HT1080 (cell line): ENCODE measurements at places on chromosomes 1 and 21.

DNA sequence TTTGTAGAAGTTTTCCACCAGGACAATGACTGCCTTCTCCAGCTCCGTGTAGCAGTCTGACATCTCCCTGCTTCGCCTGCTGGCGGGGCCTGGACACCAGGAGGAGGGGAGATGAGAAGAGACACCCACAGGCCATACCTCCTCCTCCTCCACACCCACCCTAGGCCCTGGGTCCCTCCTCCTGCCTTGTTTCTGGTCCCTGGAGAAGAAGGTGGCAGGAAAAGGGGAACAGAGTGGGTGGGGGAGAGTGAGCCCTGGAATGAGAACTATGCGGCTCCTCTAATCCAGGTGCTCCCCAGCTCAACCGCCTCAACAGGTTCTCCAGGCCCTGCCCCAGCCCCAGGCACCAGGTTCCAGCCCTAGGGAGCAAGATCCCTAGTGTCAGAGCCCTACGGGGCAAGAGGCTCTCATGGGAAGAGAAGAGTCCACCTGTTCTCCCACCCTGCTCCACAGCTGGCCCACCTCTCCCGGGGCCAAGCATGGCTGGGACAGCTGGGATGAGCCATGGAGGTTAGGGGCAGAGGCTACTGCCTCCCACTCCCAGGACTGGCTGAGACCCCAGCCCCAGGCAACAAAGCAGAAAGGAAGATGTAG is 4.8 kb downstream of the S100A16 start:
- peak; percentile 56 for DNase-seq

DNA sequence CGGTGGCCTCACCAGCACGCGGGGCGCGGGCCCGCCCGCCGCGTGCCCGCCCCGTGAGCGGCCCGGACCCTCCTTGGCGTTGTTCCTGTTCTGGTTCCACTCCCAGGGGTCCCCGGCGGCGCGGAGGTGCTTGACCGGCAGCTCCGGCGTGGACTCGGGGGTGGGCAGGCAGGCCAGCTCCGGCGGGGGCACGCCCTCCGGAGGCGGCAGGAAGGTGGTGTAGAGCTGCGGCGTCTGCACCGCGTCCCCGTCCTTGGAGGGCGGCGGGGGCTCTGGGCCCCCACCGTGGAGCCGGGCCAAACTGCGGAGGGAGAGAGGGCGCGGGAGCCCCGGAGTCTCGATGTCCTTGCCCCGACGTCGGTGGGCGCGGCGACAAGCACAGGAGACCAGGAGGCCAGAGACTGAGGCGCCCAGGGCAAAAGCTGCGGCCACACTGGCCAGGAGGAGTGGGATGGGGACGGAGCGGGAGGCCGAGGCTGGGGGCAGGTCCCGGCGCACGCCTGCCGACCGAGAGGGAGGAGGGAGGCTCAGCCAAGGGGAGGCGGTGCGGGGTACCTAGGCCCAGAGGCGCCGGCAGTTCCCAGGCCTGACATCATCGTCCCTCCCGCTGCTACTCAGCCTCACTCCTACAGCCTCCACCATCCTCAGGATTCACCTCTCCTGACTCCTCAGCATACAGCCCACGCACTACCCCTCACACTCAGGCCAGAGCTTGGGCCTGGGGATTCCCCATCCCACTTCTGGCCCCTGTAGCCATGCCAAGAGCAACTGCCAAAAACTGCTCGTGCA is 13.2 kb downstream of the SEMA6C start:
- DNase-seq: no peak

DNA sequence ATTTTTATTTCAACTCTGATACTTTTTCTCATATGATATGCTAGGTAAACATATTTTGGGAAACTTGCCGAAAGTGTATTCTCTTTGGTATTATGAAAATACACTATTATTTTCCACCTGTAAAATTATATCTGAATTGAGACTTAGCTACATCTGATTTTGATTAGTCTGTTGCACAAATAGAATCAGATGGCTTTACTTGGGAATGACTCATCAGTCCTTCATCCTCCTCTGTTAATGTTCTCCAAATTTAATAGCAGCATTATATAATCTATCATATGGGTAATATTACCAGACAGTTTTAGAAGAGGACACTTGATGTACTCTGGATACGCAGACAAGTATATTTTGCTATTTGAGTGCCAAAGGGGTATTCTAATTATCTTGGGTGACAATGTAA is 245.3 kb downstream of the CTH start:
- no peak for DNase-seq

- DNase-seq: no peak
Measured at GRCh38 chr21:45472445-45473365, 67.7 kb downstream of the COL18A1 start.

- DNase-seq: peak; percentile 76
Measured at GRCh38 chr1:156709757-156710489, 4.5 kb upstream of the CRABP2 start.

DNA sequence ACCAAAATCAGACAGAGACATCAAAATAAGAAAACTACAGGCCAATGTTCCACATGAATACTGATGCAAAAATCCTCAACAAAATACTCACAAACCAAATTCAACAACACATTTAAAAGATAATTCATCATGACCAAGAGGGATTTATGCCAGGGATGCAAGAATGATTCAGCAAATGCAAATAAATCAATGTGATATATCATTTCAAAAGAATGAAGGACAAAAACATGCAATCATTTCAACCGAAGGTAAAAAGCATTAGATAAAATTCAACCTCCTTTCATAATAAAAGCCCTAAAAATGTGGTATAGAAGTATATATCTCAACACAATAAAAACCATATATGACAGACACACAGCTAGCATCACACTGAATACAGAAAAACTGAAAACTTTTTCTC is 81.5 kb upstream of the LYPLAL1 start:
- DNase-seq: peak; percentile 27

- no peak for DNase-seq
Measured at GRCh38 chr1:61450872-61451571, 273.9 kb downstream of the TM2D1 start.

DNA sequence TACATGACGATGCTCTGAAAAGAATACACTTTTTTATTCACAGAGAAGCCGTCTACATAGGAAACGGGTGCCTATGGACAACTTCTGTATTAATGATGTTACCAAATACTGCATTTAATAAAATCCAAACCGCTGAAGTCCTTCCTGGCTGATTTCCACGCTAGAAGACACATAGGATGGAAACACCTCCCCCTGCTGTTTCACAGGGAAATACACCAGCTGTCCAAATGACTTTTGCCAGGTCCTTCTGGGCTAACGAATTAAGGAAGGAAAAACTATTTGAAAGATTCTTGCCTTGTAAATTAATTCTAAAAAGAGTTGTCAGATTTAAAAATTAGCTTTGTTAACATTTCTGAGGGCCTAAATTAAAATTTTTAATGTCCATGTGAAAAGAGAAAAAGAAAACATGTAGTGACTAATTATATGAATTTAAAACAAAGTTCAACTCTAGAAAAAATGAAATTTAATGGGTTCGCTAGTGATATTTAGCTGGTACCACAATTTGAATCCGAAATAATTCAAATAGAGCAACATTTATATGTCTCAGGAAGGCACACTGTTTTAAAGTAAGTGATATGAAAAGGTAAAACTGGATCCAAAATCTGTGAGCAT is 146.0 kb downstream of the RERE start:
- DNase-seq: peak; percentile 25

- DNase-seq: no peak
Measured at GRCh38 chr1:154497026-154497806, 4.8 kb upstream of the TDRD10 start.

- DNase-seq: no peak
Measured at GRCh38 chr1:200638073-200638472, 17.5 kb upstream of the KIF14 start.

DNA sequence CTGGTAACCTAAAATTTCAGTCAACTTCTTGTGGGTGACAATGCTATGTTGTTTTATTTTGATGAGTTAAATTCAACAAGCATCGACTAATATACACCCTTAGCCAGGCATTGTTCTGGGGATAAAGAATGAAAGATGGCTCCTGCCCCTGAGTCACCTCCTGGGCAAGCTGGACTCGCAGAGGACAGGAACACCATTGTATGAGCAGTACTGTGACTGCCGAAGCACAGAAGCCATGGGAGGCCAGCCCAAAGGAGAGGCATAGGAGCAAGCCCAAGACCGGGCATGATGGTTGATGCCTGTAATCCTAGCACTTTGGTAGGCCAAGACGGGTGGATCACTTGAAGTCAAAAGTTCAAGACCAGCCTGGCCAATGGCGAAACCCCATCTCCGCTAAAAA is 555.2 kb downstream of the OMA1 start:
- no peak for DNase-seq

DNA sequence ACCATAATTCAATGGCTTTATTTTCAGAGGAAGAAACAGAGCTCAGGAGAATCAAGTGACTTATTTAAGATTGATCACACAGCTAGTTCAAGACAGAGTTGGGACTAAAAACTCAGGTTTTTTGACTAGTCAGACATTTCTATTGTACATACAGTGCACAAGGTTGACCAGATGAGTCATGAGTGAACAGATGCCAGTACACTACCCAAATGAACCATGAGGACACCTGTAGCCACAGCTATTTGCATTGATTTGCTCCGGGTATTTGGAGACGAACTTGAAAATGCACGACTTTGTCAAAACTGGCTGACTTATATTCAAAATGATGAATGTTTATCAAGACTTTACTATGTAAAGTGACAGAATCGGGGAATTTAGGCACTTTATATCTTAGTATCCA is 161.7 kb upstream of the ST6GALNAC5 start:
- no peak for DNase-seq

DNA sequence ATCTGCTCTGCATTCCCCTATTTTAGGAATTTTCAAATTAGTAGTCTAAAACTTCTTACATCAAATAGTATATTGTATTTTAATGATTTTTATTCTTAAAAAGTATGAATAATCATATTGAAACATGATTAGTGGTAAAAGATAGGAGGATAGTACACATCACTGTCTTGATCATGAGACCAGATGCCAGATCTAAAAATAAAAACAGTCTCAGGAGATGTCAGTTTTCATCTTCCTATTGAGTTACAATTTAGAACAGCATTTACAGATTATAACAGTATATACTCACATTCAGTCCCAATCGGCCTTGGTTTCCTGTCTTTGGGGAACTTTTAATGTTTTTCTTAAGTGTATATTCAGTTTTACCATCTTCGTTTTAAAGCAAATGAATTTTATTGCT is 95.9 kb downstream of the USP25 start:
- DNase-seq: no peak

- no peak for DNase-seq
Measured at GRCh38 chr1:169059421-169059820, 47.1 kb upstream of the ATP1B1 start.

GRCh38 chr1:206907304-206907991 is 10.2 kb downstream of the IL24 start:
- no peak for DNase-seq

DNA sequence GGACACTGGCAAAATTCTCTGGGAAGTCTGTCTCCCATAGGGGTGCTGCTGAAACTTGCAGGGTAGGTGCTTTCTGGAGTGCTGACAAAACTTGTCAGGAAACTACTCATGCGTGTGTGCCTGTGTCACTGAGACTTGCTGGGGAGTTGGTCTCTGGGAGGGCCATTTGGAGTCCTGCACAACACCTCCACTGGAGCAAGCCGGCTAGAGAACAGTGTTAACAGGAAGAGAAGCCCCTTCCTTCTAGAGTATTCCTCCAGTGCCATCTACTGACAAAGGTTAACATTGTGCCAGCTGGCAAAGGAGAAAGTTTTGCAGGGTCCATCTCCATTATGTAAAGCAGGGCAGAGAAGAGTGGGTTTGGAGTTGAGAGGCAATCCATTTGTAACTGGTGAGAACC is 30.0 kb downstream of the ZMYM4 start:
- peak; percentile 28 for DNase-seq

GRCh38 chr1:54624466-54625464 is 1.4 kb upstream of the FAM151A start:
- no peak for DNase-seq

DNA sequence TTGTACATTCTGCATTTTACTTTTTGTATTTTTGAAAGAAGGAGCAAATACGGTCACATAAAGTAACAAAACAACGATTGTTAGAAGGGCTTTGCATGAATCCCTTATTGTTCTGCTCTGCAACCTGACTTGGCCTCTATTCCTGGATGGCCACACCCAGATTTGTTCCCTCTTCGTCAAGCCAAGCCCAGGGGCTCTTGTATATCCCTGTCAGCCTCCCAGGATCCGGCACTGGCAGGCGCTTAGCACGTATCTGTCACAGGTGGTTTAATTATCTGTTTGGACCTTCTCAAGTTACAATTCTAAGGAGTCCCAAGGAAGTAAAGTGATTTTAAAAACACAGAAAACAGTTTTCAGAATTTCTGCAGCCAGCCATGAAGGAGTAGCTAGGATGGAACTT is 28.0 kb downstream of the CRYAA start:
- no peak for DNase-seq
